ENCODE measurements at places on chromosomes 7 and 10.

DNA sequence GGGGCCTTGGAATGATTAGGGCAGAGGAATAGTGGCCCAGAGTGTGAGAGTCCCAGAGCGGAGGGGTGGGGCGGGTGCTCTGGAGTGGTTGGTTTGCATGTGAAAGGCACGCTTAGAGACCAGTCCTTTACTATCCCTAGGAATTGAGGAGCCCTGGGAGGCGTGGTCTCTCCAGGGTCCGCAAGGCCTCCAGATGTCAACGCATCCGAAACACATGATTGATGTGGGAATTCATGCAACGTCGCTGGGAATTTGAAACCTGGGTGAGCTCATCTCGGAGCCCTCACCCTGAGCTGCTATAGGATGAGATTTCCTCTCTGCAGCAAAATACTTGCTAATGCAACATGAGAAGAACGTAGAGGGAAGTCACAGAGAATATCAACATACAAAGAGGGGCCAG is 51.2 kb downstream of the NPTX2 start:
- no peak for DNase-seq

GRCh38 chr7:29749701-29750321 is 56.5 kb upstream of the WIPF3 start:
- DNase-seq = no peak

- peak; percentile 43 for DNase-seq
Measured at GRCh38 chr7:116438267-116438666, 61.3 kb upstream of the CAV2 start.

DNA sequence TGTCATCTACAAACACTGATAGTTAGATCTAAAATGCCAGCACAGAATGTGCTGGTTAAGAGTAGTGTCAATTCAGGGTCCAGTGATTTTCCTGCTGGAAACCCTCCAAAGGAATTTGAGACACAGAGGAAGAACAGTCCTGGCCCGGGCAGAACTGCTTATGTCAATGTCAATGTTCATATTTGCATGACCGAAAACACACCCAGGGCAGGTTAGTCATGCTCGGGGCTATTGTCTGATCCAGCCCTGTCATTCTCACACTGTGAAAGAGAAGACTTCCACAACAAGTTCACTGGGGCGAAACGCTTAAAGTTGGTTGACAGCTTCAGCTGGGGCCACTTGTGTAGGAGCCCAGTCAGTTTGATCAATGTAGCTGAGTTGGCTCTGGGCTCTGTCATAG is 139.3 kb downstream of the C1GALT1 start:
- DNase-seq = no peak

GRCh38 chr7:106347229-106347833 is 62.5 kb upstream of the NAMPT start:
- no peak for DNase-seq

GRCh38 chr7:139629392-139630082 is 106.1 kb downstream of the CLEC2L start:
- no peak for DNase-seq

GRCh38 chr10:48653944-48654698 is 30.6 kb upstream of the WDFY4 start:
- no peak for DNase-seq

DNA sequence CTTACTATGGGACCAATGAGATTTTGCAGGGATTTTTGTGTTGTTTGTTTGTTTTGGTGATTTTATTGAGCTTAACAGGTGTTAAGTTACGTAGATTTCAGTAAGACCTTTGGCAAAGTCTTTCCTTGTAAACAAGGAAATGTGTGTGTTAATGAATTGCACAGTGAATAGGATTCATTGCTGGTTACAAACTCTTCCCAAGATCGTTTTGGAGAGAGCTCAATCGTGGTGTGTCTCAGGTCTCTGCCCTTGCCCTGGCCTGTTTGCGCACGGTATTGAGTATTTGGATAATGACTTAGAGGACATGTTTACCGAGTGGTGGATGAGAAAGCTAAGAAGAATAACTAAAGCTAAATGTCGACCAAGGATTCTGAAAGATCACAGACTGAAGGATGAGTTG is 41.9 kb downstream of the PRPF18 start:
- DNase-seq = no peak

DNA sequence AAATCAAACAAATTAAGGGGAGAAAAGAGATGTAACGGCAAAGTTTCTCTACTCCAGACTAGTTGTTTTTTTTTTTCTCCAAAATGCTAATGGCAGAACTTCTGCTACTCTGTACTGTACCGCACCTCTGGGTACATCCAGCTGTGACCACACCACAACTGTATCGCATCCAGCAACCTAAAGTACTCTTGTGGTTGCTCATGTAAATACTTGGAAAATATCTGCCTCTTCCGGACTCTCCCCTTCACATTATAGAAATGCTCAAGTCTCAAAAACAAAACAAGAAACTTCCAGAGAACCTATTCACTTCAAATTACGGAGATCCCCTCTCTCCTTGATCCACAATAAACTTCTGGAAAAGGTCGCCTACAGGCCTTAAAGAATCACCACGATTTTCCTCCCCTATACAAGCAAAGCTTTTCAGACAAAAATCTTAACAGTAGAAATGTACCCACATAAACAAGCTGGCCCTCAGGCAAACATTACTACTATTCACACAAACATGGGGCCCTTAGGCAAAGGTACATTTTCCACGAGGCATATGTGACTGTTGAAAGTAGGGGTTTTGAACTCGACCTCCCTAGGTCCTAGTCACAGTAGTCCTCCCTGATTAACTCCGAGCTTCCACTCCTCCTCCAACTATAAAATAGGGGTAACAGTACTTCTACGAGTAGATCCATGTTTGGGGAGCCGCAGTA is 222.9 kb upstream of the MKLN1 start:
- DNase-seq = no peak

DNA sequence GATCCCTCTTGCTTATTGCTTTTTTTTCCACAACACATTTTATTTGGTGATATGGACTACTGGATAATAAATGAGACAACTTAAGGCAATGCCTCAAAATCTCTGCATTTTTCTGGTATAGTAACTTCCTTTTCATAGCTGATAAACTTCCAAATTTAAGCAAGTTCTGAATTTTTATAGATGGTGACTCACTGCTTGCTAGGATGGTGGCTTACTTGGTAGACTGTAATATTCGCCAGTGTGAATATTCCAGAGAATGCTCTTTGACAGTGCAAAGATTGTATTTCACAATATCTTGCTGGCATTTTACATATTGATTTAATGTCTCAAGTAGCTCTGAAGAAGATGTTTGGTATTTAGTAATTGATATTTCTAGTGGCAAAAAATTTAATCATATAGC is 472.4 kb downstream of the TFEC start:
- DNase-seq = peak; percentile 86

- DNase-seq = peak; percentile 39
Measured at GRCh38 chr7:112665709-112666108, 124.5 kb downstream of the TMEM168 start.

DNA sequence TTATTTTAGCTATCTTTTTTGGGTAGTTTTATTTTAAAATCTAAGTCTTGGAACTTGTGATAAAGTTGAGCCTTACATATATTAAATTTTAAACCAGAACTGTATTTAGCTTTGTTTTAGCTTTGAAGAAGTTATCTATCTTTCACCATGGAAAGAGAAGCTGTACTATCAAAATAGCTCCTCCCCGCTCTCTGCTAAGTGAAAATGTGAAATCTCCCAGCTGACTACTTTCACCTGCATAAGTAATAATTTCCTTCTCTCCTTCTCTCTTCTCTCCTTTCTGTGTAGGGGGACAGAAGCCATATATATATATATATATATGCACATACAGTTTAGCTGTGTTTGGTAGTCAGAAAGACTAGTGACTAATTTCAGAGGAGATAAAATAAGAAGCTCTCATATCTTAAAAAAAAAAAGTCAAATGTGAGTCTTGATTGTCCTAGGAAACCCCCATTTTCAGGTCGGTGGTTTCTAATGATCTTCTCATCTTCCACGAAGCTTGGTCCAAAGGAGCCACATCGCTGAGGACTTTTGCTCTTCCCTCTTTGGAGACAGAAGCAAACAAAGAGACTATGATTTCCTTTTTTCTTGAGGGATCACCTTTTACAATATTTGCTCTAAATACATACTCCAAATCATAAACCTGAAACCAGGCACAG is 30.6 kb upstream of the GDI2 start:
- DNase-seq = no peak

- peak; percentile 56 for DNase-seq
Measured at GRCh38 chr10:44786286-44786850, 124.8 kb upstream of the TMEM72 start.
